ENCODE measurements at places on chromosomes 2 and 18.

DNA sequence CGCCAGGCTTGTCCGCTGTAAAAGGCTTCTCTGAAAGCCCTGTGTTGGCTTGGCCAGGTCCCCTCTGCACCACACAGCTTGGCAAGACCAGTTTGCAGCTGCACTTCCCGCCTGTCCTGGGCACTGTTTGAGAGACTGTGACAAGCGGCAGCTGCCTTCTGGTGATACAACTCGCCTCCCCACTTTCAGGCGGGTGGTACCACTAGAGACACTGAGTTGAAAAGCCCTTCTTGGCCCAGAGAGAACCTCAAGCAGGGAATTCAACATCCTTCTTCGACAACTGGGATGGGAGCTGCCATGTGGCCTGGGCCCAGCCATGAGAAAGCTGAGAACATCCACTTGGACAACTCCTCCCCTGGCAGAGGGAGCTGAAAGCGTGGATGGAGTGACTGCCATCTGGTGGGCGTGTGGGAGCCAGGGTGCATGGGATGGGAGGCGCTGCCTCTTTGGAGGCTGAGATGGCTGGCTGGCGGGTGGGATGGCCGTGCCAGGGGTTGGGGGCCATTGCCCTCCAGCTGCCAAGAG is 125.5 kb upstream of the REV1 start:
- no peak for DNase-seq

DNA sequence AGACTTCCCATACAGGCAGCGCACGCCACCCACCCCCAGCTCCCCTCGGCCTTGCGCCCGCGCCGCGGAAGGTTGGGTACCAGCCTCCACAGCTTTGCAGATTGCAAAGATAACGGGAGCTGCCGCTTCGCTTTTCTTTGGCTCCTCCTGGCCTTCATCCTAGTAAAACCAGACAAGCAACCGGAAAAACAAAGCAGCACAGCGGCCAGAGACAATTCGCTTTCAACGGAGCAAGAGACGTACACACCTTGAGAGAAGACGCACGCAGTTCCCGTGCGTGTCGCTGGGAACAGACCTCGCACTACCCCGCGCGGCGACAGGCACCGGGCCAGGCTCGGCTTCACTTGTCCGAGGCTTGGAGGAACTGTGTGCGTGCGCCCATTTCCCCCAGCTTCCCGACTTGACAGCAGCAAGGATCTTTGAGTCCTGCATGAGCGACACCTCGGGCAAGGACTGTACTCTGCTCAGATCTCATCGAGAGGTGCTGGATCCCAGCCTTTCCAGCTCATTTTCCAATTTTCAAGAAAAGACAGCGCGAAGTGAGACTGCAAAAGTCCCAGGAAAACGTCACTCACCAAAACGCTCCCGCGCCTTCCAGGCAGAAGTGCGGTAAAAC is 964 bp downstream of the ZBTB7C start:
- DNase-seq: no peak

- no peak for DNase-seq
These were observed 32.8 kb downstream of the MSH6 start for GRCh38 chr2:47815764-47816163.

DNA sequence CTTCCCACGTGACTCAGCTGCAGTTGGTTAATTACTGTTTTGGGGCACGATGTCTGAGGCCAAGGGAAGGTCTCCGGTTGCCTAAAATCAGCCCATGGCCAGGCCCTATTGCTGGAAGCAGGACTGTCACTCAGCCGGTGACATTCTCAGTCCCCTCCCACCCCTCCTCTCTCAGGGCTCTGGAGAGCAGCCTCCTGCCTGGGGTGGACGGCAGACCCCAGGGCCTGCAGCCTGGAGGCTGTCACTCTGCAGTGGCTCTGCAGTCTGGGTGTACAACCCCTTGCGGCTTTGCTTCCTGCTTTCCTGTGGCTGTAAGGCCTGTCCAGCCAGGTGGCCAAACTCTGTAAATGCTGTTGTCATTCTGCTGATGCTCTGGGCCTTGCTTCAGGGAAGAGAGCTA is 32.8 kb downstream of the ZBTB7C start:
- no peak for DNase-seq
